ENCODE measurements at places on chromosomes 3 and 15.

DNA sequence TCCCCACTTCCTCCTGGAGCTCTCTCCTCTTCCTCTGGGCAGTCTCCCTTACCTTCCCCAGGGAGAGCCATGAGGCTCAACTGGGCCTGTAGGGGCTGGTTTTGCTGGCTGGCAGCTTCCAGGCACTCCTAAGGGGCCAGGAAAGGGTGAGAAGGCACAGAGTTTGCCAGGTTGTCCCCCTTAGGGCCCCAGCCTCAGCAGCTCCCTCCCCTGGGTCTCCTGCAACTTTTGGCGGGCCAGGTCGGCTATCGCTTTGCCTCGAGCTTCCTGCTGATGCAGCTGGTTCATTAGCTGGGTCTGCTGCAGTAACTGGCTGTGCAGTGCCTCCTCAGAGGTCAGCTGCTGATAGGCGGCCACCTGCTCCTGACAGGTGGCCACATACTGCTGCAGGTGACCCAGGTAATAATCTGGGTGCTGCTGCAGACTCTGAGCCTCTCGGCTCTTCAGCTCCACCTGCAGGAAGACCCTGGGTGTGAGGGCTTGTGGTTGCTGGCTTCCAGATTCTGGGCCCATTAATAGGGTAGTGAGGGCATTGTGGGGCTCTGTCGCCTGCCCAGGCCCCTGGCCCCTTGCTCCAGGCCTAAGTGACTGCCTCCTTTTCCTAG lies 29.7 kb upstream of the OR4F6 start:
- DNase-seq = no peak

- DNase-seq = no peak
Observed at GRCh38 chr3:191143224-191143623, 55.8 kb upstream of the OSTN start.

GRCh38 chr15:35557544-35557943 lies 11.6 kb upstream of the DPH6 start:
- DNase-seq = no peak

DNA sequence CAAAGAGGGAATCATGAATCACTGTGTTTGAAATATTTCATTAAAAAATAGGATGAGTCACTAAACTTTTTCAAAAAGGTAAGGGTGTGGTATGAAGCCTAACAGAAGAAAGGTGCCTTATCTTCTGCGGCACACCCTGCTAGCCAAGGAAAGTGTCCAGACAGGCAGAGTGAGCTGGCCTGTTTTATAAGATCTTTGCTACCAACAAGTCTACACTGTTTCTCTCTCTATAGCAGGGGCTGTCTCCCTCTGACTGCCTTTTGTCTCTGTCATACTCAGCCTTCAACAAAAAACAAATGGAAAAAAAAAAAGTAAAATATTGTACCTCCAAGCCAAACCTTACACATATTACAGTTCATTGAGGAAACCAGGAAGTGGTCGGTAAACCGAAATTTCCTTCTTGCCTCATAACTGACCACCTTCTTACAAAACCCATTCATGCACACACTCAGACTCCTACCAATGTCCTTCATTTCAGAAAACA lies 9.1 kb downstream of the ZDHHC3 start:
- no peak for DNase-seq

GRCh38 chr3:25094932-25095685 lies 333.0 kb upstream of the RARB start:
- DNase-seq = peak; percentile 62

GRCh38 chr15:57213862-57214261 lies 162.4 kb upstream of the CGNL1 start:
- DNase-seq = no peak

GRCh38 chr3:25493786-25494185 lies 65.7 kb downstream of the RARB start:
- DNase-seq = no peak

GRCh38 chr15:55007561-55007960 lies 189.2 kb downstream of the RSL24D1 start:
- DNase-seq = no peak

DNA sequence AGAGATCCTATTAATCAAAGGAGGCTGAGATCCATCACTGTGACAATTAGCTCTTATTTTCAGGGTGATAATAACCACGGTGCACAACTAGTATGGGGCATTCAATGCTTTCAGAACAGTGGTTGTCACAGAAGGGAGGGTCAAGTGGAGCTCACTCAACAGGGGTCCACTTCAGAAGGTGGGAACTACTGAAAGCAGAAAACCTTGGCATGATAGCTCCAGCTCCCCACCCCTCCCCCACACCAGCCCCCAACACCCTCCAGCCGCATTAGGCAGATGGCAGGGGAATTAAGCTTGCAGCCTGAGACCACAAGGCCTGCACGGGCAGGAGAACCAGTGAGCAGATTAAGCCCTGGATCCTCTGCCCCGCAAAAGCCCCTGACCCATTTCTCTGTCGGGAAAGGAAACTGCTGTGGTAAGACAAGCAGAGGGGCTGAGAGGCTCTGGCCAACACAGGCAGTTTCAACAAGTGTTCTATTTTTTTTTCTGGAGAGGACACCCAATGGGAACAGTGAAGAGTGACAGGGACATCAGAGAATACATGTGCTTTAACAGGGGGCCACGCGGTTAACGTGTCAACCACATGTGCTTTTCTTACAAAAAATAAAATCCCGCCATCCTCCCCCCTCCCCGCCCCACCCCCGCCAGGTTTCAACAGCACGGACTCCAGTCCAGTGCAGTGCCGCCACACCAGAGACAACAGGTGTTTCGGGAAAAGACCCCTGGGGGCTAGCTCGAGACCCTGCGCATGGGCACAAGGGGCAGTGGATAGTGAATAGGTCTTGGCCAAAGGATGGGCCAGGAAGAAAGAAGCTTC lies 997 bp downstream of the FYCO1 start:
- DNase-seq = no peak

- DNase-seq = no peak
Observed at GRCh38 chr3:129002573-129003569, 1.8 kb downstream of the EFCC1 start.

DNA sequence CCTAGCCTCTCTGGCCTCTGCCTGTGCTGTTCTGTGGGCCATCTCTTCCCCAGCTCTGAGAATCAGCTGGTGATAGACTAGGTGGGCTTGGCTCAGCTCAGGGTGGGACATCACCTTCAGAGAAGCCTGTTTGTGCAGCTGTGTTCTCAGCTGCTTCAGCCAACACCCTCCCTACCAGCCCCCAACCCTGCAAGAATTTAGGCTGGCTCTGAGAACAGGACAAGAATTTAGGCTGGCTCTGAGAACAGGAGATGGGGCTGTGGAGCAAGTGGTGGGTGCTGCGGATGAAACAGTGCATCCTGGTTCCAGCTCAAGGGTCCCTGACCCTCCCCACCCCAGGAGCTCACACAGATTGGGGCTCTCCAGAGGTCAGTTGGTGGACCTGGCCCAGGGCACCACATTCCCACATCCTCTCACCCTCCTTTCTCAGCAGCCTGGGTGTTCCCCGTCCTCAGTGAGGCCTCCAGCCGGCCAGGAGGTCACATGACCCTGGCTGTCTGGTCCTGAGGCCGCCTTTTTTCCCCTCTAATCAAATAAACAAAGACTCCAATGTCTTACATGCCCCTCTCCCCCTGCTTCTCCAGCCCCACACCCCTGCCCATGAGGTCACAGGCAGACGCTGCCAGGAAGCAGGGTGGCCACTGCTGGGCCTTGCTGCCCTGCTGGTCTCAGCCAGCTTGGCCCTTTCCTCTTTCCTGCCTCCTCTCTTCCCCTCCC lies 14.9 kb downstream of the PLEKHO2 start:
- DNase-seq = peak; percentile 55

DNA sequence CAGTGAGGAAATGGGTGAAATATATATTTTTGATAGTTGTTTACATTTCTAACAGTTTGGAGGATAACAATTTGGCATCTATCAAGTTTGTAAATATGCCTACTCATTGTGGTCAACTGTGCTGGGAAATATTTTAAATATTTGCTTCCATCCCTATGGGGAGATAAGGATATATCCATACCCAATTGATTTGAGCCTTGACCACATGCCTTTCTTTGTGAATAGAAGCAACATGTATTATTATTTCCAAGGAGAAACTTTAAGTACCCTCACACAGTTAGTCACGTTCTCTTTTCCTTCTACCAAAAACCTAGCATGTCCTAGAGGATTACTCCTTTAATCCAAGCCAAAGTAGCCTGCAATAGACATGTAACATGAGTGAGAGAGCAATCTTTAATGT lies 245.4 kb upstream of the CBLB start:
- DNase-seq = no peak

- no peak for DNase-seq
Observed at GRCh38 chr3:118766306-118766669, 268.4 kb downstream of the IGSF11 start.

GRCh38 chr15:101445562-101446517 lies 43.7 kb downstream of the PCSK6 start:
- no peak for DNase-seq

DNA sequence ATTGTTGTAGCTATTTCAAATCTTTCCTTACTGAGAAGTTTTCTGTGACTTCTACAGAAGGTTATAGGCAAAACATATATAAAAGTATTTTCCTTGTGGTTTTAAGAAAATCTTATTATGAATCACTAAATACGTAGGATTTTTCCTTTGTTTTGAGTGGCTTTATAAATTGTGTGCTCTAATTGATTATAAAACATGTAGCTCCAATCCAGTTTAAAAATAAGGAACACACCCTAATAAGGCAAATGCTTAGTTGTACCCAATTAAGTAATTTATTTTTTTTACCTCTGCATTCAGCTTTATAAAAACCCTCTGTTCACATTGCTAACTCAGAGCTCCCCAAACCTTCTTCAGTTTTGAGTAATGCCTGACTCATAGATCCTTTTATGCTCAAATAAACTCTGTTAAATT lies 408.0 kb downstream of the NAALADL2 start:
- DNase-seq = no peak

DNA sequence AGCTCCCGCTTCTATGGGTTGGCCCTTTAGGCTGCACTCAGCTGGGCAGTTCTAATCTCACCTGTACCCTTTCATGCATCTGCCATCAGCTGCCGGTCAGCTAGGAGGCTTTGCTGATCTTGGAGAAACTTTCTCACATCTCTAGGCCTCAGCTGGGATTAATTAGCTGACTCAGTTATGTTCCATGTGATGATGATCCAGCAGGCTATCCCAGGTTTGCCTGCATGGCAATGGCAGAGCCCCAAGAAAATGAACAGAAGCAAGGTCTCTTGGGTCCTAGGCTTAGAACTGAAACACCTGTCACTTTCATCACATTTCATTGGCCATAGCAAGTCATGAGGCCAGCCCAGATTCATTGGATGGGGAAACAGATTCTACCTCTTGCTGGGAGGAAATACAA lies 304.6 kb upstream of the TBC1D5 start:
- no peak for DNase-seq
